Large intestine (tissue), 12 donors: ENCODE measurements at places on chromosomes 2 and 18. TPM values are rescaled to one million over a fixed set of nuclear protein-coding genes. Genes with fewer than 3 reads are reported as not detected.

DNA sequence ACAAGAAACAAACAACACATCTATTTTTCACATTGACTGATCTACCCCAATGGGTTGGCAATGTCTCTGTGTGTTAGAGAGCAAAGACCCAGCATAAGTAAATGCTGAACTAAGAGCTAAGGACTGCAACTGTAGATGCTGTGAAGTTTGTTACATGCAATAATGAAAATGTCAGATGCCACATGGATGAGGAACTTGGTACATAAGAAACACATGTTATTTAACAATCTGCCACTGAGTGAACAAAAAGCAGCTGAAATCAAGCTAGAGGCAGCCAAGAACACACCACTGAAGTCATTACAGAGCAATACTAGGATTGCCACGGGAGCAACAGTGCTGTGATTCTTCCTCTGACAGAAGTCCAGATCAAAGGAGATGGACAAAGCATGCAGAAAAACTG is 389.4 kb downstream of the CDH2 start:
- H3K27me3 ChIP-seq, result peaks cover 3% of the 10 kb centered on the region
- H3K4me3 ChIP-seq, result no peak overlapping the region

DNA sequence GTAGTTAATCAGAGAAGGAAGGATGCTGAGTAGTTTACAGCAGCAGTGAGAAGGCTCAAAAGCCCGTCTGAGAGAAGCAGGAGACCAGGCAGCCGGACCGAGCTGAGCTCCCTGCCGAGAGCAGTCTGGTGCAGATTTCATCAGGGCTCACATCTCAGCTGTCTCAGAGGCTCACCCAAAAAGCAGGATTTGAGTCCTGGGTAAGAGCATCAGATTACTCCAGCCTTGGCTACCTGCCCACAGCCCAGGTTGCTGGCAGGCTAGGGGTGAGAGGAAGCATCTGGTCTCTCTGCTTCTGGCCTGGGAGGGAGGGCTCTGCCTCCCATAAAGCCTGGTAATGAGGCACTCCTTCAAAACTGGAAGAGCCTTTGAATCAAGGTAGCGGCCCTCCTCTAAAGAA is 140.5 kb downstream of the ST6GAL2 start:
- H3K4me1 ChIP-seq, result no peaks in the 10 kb centered on the region
- no peak for DNase-seq
- no peak overlapping the region for H3K27ac ChIP-seq
- H3K36me3 ChIP-seq, result no peaks in the 10 kb centered on the region
- H3K4me3 ChIP-seq, result no peak overlapping the region

- H3K4me3 ChIP-seq, result no peak overlapping the region
- H3K36me3 ChIP-seq, result no peaks in the 10 kb centered on the region
- no peak for DNase-seq
These were observed 5.6 kb downstream of the ARL4C start for GRCh38 chr2:234491281-234491680.

DNA sequence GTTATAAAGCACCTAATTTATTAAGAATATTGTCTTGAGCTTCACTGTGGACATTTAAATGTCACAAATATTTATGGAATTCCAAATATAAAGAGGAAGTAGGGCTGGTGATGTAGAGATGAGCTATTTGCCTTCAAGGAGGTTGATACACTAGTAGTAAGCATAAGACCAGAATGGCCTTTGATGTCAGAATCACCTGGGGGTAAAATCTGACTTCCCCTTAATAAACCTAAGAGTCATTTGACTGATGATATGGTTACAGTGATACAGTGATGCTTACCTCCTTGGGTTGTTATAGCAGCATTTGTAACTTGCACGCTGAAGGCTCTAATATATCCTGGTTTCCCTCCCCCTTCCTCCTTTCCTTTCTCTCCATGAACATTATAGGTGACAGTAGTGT is 143.7 kb downstream of the CERS6 start:
- DNase-seq, result no peak
- H3K4me3 ChIP-seq, result no peak overlapping the region
- H3K27me3 ChIP-seq, result no peaks in the 10 kb centered on the region
- peaks cover 9% of the 10 kb centered on the region for H3K4me1 ChIP-seq
- no peaks in the 10 kb centered on the region for H3K36me3 ChIP-seq

GRCh38 chr2:46719487-46719886 is 196.1 kb downstream of the MCFD2 start:
- H3K27ac ChIP-seq, result no peak overlapping the region
- H3K4me3 ChIP-seq, result no peak overlapping the region
- no peaks in the 10 kb centered on the region for H3K27me3 ChIP-seq
- no peaks in the 10 kb centered on the region for H3K4me1 ChIP-seq

- H3K27ac ChIP-seq, result peak overlapping the region; percentile 15
- no peak overlapping the region for H3K4me3 ChIP-seq
- no peaks in the 10 kb centered on the region for H3K4me1 ChIP-seq
- H3K27me3 ChIP-seq, result no peaks in the 10 kb centered on the region
- peaks cover 3% of the 10 kb centered on the region for H3K36me3 ChIP-seq
- DNase-seq, result peak; percentile 42
These were observed 47.6 kb downstream of the GPD2 start for GRCh38 chr2:156483741-156484173.

DNA sequence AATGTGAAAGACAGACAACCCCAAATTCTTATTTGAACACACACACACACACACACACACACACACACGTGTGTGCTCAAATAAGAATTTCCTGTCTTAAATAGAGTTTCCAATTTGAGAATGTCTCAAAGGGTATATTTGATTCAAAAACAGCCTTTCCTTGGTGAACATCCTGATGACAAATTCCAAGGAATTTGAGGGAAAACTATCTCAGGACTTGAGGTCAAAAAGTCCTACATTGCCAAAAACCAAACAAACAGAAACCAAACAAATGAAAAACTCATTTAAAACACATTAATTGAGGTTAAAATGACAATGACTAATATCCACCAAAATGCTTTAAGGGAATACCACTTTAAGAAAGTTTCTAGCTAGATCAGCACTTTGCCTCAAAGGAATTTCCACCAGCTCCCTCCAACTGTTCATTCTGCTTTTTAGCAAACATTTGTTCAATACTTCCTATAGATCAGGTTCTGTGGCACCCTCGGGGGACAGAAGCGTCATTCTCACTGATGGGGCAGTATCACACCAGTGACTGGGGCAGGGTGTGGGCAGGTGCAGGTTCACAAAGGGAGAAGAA is 232.1 kb upstream of the TRIB2 start:
- H3K27me3 ChIP-seq, result no peaks in the 10 kb centered on the region
- H3K4me1 ChIP-seq, result no peaks in the 10 kb centered on the region
- no peak overlapping the region for H3K4me3 ChIP-seq
- DNase-seq, result no peak

GRCh38 chr2:201171259-201171814 is 11.6 kb upstream of the CASP10 start:
- H3K4me3 ChIP-seq, result no peak overlapping the region
- DNase-seq, result no peak
- no peak overlapping the region for H3K27ac ChIP-seq
- peaks cover 8% of the 10 kb centered on the region for H3K4me1 ChIP-seq

- H3K36me3 ChIP-seq, result peaks cover 50% of the 10 kb centered on the region
- no peaks in the 10 kb centered on the region for H3K27me3 ChIP-seq
- no peak overlapping the region for H3K27ac ChIP-seq
- DNase-seq, result peak; percentile 36
- H3K4me3 ChIP-seq, result no peak overlapping the region
These were observed 17.2 kb downstream of the SH3YL1 start for GRCh38 chr2:246489-247144.

DNA sequence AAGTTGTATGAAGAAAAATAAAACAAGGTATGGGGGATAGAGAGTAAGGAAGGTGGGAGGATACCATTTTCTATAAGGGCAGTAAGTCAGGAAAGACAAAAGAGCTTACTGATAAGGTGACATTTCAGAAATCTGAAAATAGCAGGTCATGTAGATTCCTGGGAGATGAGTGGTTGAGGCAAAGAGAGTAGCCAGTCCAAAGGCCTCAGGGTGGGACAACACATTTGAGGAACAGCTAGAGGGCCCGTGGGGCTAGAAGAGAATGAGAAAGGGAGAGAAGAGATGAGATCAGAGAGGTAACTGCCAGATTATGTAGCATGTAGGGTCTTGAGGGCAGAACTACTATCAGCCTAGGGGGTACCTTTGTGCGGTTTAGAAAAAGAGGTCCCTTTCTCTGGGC is 2.9 kb downstream of the CLHC1 start:
- H3K36me3 ChIP-seq, result peaks cover 5% of the 10 kb centered on the region
- DNase-seq, result peak; percentile 15
- H3K4me1 ChIP-seq, result peaks cover 3% of the 10 kb centered on the region
- no peak overlapping the region for H3K27ac ChIP-seq

DNA sequence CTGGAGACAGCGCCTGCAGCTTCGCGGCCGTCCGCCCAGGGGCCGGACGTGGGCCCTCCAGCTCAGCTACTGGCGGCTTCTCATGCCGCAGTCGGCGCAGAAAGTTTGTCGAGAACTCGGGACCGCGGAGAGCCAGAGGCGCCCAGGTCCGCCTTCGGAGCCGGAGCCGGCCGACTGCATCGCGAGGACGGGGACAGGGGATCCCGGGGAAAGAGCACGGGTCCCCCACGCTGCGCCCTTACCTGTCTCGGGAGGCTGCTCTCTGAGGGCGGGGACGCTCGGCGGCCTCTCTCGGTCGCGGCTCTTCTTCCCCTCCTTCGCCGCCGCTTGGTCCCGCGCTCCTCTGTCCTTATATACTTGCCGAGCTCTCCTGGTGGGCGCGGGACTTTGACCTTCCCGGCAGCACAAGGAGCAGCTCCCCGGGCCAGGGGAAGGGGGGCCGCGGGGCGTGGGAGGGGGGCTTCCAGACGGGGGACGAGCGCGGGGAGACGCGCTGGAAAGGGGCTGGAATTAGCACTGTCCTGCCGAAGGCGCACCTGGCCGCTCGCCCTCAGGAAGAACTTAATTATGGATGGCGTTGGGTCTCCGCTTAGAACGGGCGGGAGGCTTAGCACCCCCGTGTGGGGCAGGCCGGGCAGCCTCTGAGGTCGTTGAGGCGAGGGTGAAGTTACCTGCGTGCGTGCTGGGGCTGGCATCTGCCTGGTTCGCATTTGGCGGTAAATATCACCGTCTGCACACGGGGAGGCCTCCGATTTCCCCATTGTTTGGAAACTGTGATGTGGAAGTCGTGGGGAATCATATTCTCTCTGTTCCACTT is at the start of gene POMC:
TSS of gene POMC (minus strand) at position 325 of the 817 bp plus-strand sequence. CDS start 3,808 bp downstream, outside the sequence.
- no peaks in the 10 kb centered on the region for H3K4me1 ChIP-seq
- DNase-seq, result peak; percentile 66
- H3K27ac ChIP-seq, result no peak within 1 kb of the TSS
- peaks cover 63% of the 10 kb centered on the region for H3K27me3 ChIP-seq
- H3K36me3 ChIP-seq, result no peaks in the 10 kb centered on the region
- H3K4me3 ChIP-seq, result peak within 1 kb of the TSS; percentile 46

GRCh38 chr2:12819103-12819475 is 102.4 kb downstream of the TRIB2 start:
- H3K27me3 ChIP-seq, result no peaks in the 10 kb centered on the region
- peaks cover 3% of the 10 kb centered on the region for H3K4me1 ChIP-seq
- H3K4me3 ChIP-seq, result no peak overlapping the region
- DNase-seq, result peak; percentile 61
- no peaks in the 10 kb centered on the region for H3K36me3 ChIP-seq

DNA sequence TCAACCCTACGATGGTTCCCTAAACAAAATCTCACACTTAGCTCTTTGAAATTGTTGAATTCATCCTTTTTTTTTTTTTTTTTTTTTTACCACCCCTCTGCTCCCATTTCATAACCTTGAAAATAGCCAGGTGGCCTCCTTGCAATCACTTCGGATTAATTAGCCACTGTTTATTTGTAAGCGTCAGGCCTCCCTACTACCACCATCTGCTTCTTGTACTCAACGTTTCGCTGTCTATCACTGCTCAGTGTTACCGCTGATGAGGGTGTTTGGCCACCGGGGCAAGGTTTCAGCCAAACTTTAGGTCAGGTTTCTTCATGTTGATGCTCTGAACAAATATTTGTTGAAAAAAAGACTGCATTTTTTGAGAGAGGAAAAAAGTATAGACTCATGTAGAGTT is 183.2 kb downstream of the EPHA4 start:
- DNase-seq, result no peak
- no peak overlapping the region for H3K27ac ChIP-seq
- H3K4me3 ChIP-seq, result no peak overlapping the region
- H3K4me1 ChIP-seq, result no peaks in the 10 kb centered on the region
- H3K27me3 ChIP-seq, result no peaks in the 10 kb centered on the region

DNA sequence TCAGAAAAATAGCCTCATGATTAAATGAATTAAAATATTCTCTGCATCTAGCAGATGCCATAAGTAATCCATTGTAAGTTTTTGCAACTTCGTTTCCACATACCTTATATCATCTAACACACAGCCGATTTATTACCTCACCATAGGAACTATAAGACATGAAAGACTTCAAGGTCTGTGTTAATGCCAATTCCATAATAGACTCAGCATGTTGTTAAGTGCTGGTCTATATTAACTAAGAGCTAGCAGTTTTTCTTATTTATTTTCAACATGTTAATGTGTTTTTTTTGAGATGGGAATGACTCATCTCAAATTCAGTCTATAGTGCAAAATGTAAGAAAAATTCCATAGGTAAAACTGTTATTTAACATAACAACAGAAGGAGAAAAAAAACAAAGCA is 243.9 kb upstream of the GULP1 start:
- no peaks in the 10 kb centered on the region for H3K36me3 ChIP-seq
- no peak for DNase-seq
- no peaks in the 10 kb centered on the region for H3K27me3 ChIP-seq
- H3K4me3 ChIP-seq, result no peak overlapping the region
- H3K27ac ChIP-seq, result no peak overlapping the region

DNA sequence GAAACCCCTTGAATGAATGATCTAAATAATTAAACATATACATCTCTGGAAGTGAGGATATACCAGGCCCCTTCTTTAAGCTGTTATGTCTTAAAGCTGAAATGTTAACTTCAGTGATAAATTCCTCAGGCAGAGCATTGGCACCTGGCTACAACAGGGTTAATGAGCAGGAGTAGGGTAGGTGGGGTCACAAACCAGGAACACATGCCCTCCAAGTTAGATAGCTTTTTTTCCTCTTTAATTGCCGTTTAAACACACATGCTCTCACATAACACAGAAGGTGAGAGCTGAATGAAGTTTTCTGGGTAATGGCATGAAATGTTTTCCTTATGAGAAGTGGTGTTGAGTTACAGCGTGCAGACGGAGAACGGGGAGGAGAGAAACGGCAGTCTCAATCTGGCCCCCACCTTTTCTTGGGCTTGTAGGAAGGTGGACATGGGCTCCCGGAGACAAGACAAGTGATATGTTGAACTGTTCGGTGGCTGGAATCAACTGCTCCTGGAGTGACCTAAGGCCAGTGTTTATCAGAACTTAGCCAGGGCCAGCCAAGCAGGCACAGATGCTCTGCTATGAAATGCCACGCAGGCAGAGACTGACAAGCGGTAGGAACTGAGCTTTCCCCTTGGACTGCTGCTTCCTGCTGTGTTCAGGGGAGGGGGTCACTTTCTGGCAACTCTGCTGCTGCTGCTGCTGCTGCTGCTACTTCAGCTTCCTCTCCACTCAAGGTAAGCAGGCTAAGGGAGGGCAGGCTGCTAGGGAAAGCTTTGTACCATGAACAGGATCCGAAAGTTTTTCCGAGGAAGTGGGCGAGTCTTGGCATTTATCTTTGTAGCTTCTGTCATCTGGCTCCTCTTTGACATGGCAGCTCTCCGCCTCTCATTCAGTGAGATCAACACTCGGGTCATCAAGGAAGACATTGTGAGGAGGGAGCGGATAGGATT is at the start of gene GALNT5:
TSS of gene GALNT5 (plus strand) at position 394 of the 941 bp plus-strand sequence. CDS start at position 772, 378 bp downstream.
- H3K36me3 ChIP-seq, result no peaks in the 10 kb centered on the region
- peaks cover 27% of the 10 kb centered on the region for H3K4me1 ChIP-seq
- peak; percentile 76 for DNase-seq
- no peaks in the 10 kb centered on the region for H3K27me3 ChIP-seq
- H3K4me3 ChIP-seq, result peak within 1 kb of the TSS; percentile 56

The IHH gene
- 68.4 TPM for polyA plus RNA-seq

The MEMO1 gene
- 38.3 TPM for polyA plus RNA-seq

The RMND5A gene
- polyA plus RNA-seq, result 52.8 TPM

The MTERF4 gene
- polyA plus RNA-seq, result 53.3 TPM

The SPC25 gene
- polyA plus RNA-seq, result 7.4 TPM

The SLC4A1AP gene
- polyA plus RNA-seq, result 23.5 TPM
